Suppressor macrophage (primary cell): ENCODE measurements at places on chromosomes 7 and 10.

- no peak for DNase-seq
Measured at GRCh38 chr7:132092106-132092505, 484.2 kb downstream of the PLXNA4 start.

- DNase-seq: no peak
Measured at GRCh38 chr7:128231677-128232076, 9.4 kb upstream of the LEP start.

DNA sequence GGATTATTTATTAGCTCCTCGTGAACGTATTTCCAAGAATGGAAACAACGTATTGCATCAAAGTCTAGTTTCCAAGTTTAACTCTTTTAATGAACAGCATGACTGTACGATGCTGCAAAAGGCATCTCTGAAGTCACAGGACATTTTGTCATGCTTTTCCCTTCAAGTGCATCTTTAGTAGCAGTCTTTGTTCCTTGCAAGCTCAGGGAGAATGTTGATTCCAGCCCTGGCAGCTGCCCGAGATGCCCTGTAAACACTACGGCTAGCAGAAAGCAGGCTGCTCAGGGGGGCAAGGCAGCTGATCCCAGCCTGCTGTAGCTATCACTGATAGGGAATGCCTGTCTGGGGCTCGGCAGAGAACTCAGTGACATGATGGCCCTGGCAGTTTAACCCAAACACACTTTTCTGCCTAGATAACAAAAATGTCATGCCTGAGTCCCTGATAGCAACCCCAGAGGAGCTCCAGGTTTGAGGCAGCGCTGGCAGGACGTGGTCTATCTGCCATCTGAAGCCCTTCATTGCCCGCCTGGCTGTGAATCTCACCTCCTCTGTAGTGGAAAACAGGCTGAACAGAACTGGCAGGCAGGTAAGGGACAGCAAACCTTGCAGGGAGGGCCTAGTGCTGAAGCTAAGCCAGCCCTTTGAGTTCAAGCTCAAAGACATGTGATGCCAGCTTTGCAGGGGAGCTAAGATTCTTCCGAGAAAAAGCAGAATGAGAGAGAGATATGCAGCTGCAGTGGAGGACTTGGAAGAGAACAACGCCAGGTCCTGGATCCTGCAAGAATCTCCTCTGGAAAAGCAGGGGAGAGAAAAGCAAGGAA, 264.6 kb downstream of the SNX10 start:
- DNase-seq: no peak

DNA sequence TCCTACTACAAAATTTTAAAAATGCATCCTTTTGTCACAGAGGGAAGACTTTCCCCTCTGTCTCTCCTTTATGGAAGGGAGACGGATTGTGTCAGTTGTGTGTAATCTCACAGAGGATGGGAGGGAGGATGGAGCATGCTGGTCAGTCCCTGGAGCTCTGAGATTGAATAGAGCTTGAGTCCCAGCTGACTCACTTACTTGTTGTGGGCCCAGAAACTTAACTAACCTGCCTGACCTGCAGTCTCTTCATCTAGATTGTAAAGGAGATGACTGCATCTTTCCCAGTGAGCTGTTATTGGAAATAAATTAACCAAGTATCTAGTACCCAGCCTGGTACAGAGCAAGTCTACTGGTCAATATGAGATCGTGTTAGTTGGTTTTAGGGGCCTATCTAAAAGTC, 77.9 kb upstream of the ADO start:
- DNase-seq: no peak

DNA sequence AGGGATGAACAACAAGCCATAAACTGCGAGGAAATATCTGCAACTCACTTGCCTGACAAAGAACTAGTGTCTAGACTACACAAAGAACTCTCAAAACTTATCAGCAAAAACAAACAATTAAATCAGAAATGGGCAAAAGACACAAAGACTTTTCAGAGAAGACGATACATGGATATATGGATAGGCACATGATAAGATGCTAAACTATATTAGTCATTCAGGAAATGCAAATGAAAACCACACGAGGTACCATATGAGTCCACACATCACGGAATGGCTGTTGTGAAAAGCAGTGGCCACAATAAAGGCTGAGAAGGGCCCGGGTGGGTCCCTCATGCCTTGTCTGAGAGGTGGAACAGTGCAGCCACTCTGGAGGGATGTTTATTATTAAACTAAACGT, 267.8 kb downstream of the WDR37 start:
- no peak for DNase-seq

GRCh38 chr10:116566932-116567331, 21.2 kb downstream of the PNLIP start:
- no peak for DNase-seq

DNA sequence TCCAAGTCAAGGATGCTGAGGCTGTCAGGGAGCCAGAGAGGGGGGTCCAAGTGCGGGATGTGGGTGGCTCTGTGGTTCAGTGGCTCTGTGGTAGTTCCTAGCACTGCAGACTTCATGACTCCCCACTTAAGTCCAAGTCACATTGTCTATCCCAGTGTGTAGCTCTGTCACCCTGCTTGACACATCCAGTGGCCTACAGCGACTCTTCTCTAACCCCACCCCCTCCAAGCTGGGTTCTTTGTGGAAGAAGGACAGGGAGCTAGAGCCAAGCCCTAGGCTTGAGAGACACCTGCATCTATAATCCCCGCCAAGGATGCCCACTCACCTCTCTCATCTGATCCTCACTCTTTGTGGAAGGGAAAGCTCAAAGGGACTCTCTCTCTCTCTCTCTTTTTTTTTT, 57.6 kb downstream of the ADCYAP1R1 start:
- DNase-seq: no peak

- no peak for DNase-seq
Measured at GRCh38 chr7:66529883-66530610, 98.6 kb upstream of the KCTD7 start.

GRCh38 chr10:127923646-127924045, 16.7 kb downstream of the PTPRE start:
- no peak for DNase-seq

DNA sequence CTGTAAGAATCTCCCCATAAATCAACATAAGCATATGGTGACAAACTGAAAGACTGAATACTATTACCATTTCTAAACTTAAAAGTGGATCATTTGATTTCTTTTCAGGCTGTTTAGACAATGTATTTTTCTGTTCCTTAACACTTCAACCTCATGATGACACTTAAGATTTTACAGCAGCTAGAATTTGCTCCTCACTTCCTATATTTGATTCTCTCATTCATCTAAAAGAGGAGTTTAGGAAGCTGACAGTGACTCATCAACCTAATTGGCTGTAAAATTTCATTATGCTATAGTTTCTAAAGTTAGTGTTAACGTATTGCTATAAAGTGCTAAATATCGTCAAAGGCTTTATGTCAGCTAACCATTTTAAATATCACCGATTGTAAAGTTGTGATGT, 478.7 kb downstream of the GRM8 start:
- DNase-seq: no peak

DNA sequence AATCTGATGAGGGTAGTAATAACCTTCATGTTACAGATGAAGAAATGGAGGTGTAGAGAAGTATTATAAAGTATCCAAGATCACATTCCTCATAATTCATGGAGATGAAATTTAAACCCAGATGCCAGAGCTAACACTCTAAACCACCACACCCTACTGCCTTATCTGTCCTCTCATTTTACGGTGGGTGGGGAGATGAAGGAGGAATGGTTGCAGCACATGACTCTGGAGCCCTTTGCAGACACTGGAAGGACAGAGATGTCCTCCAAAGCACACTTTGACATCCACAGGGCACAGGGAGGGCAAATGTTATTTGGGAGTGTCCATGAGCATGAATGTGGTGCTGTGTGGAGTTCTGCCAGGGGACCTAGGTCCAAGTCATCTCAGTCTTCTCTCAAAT, 1.1 kb downstream of the PLEKHS1 start:
- DNase-seq: no peak

DNA sequence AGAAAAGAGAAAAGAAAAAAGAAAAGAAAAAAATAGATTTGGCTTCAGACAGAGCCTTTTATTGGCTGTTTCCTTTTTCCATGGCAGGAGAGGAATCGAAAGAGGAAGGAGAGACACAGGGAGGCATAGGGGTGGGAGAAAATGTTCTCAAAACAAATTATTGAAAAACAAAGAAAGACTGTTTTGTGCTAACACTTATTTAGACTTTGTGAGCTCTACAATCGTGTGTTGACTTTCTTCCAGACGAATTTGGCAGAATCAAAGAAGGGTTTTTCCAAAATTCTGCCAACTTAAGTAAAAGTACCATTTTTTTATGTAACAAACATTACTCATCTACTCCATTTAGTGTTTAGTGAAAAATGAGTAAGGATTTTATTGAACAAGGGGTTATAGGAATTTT, 982.2 kb downstream of the REEP3 start:
- peak; percentile 1 for DNase-seq

- DNase-seq: no peak
Measured at GRCh38 chr10:5442990-5443370, 30.6 kb downstream of the NET1 start.

DNA sequence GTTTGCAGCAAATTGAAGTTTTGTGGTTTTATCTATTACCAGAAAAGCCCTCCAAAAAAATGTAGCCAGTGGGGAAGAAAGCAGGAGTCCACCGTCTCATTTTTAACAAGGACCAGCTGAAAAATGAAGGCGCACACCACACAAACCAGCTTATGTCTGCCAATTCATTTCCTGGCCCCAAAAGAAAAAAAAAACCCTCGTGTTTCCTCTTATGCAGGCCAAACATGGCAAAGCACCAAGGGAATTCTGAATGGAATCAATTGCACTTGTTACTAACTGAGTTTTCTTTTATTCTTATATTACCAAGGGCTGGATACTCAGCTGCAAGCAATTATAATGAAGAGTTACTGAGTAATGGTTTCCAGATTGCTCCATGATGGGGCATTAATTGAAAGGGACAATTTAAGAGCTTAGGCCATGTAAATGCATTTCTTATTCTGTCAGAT, 428.3 kb upstream of the NPVF start:
- DNase-seq: no peak

GRCh38 chr7:121214657-121215056, 114.1 kb upstream of the WNT16 start:
- no peak for DNase-seq
